ENCODE measurements at places on chromosomes 1 and 21.

DNA sequence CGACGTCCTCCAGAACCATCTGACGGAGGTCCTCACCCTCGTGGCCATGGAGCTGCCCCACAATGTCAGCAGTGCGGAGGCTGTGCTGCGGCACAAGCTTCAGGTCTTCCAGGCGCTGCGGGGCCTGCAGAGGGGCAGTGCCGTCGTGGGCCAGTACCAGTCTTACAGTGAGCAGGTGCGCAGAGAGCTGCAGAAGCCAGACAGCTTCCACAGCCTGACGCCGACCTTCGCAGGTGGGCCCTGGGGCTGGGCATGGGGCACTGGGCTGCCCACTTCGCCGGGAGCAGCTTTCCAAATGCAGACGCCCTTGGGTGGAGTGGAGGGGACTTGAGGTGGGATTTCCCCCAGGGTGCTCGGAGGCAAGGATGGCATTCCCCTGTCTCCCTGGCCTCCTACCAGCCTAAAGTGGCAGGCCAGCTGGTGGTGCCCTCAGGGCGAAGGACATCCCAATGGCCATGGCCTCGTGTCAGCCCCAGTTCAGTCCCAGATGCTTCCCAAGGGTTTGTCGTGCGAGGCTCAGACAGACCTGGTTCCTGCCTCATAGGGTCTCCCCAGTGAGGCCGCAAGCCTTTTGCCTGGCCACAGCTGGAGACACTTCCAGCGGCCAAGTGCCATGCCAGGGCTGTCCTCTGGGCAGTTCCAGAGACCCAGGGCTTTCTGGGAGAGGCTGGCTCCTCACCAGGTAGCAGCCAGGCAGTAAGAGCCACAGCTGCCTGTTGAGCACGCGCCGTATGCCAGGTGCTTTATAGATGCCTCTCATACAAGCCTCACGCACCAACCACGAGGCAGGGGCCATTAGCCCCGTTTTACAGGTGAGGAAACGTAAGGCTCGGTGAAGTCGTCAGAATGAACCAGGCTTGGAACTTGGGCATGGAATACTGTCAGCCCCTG lies 27.8 kb downstream of the H6PD start:
- DNase-seq = no peak

DNA sequence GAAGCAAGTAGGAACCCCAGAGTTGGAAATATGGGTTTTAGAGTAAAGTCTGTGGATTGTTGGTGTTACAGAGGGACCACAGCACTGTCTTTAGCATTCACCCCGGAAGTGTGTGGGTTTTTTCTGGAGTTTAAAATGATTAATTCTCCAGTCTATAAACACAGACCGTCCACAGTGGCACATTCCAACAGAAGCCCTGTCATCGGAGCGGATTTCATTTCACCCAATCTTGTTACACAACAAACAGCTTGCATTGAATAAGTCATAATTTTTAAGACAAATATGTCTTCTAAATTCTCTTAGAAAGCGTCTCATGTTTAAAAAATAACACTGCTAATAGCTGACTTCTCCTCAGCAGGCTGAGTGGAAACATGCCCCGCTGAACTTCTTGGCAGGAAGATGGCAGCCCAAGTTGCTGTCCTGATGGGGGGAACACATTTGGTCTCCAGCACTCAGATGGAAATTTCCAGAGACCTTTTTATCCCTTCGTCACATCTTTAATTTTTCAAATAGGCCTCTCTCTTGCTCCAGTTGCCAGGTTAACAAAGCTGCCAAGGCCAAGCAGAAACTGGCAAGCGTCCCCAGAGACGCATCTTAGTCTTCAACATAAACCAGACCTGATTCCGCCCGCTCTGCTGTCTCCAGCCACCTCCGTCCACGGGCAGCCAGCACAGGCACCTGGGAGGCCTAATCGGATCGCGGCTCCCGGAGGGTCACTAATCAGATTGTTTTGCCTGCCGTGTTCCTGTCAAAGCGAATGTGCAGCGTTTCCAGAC lies 28.8 kb upstream of the SLC19A1 start:
- DNase-seq = no peak

GRCh38 chr1:1282998-1283397 lies 2.8 kb downstream of the SCNN1D start:
- DNase-seq = no peak

DNA sequence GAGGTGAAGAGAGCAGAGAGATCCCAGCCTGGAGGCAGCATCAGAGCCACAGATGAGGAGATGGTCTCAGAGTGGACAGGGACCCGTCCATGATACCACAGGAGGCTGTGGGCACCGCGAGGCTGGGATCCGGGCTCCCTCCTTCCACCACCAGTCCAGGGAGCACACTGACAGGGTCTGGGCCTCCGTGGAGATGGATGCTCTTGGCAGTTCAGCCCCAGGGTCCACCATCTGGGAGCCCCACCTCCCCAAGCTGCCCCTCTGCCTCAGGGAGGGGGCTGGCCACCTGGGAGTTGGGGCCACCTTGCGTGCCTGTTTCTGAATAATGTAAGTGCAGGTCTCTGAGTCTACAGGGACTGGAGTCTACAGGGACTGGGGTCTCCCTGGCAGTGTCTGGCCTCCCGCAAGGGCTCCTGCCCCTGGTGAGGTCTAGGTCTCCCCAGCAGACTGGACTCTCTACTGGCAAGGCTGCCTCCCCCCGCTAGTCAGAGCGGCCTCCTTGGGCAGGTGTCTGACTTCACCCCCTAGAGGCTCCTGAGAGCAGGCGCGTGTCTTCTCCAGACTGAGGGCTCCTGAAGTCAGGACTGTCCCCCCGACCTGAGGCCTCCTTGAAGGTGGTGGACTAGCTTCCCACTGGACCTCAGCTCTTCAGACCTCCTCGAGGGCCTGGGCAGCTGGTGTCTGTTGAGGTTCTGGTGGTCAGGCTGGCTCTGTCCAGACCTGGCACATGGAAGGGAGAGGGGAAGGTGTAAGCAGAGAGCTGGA lies 218.5 kb downstream of the PTPRU start:
- DNase-seq = no peak

DNA sequence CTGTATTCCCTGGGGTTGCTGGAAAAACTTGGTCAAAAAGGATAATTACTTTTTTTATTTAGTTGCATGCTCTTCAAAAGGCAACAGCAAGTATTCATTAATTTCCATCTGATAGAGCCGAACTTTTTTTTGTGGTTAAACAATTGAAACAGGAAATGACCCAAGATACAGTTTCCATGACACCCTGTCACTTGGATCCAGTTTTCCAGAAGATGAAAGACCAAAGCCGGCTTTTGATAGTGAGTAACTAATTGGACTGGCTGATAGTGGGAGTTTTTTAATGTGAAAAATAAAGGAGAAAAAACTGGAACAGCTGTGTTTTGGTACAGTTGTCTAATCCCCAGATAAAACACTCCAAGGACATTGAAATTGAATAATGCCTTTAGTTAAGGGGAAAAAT lies 33.0 kb downstream of the CACHD1 start:
- DNase-seq = no peak

DNA sequence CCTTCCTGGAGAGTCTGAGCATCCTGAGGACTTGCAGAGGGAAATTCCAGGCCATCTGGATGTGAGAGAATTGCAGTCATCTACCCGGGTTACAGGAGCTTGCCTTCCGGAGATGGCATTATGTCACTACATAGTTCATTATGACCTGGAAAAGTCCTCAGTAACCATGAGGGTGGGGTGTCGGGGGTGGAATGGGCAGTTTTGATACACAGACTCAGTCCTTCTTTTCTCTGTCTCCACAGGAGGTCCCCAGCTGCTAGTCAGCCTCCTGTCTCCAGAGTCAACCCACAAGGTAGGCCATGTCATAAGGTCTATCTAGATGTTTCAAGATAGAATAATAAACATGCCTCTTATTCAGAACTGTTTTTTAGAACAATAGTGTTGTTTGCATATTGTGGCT lies 268.2 kb upstream of the SGIP1 start:
- no peak for DNase-seq

GRCh38 chr1:234586304-234586703 lies 23.7 kb downstream of the IRF2BP2 start:
- no peak for DNase-seq

- no peak for DNase-seq
Measured at GRCh38 chr1:114517348-114517747, 6.3 kb upstream of the TRIM33 start.

GRCh38 chr1:163824006-163824405 lies 502.3 kb downstream of the NUF2 start:
- no peak for DNase-seq

- DNase-seq = no peak
Measured at GRCh38 chr1:167312871-167313270, 92.2 kb downstream of the POU2F1 start.

- peak; percentile 10 for DNase-seq
Measured at GRCh38 chr21:33901412-33902288, 14.0 kb downstream of the ATP5PO start.

DNA sequence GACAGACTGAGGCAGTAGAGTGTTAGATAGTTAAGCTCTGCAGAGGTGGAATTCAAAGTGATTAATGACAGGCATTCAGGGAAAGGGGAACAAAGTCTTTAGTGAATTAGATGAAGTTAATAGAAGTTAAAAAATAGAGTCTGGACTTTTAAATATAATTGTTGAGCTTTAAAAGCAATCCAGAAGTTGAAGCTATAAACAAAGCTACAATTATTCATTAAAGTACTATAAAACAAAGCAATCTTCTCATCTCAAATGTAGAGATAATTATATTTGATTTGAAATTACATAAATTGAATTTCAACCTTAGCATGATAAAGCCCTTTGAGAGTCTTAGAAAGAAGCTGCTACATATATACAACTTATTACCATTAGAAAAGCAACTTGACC lies 710.6 kb downstream of the MRPL39 start:
- DNase-seq = no peak

DNA sequence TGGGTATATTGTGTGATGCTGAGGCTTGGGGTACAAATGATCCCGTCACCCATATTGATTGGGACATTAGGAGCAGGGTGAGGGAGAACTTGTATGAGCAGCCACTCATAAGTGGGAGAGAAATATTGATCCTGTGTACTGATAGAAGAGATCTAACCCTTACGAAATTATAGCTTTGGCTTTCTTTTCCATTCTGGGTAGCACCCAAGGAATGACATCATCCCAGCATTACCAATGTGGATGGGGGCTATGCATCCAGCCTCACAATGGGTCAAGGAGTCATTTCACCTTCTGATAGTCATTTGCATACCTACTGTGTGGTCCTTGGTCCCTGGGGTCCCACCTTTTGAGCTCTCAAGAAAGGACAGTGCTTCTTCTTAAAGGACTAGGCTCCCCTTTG lies 1.9 kb upstream of the NAV1 start:
- DNase-seq = no peak

- no peak for DNase-seq
Measured at GRCh38 chr1:26357121-26357602, 3.2 kb upstream of the CRYBG2 start.

GRCh38 chr1:38778051-38778450 lies 81.5 kb downstream of the RRAGC start:
- DNase-seq = no peak

GRCh38 chr1:26358411-26359384 lies 4.8 kb upstream of the CRYBG2 start:
- no peak for DNase-seq

DNA sequence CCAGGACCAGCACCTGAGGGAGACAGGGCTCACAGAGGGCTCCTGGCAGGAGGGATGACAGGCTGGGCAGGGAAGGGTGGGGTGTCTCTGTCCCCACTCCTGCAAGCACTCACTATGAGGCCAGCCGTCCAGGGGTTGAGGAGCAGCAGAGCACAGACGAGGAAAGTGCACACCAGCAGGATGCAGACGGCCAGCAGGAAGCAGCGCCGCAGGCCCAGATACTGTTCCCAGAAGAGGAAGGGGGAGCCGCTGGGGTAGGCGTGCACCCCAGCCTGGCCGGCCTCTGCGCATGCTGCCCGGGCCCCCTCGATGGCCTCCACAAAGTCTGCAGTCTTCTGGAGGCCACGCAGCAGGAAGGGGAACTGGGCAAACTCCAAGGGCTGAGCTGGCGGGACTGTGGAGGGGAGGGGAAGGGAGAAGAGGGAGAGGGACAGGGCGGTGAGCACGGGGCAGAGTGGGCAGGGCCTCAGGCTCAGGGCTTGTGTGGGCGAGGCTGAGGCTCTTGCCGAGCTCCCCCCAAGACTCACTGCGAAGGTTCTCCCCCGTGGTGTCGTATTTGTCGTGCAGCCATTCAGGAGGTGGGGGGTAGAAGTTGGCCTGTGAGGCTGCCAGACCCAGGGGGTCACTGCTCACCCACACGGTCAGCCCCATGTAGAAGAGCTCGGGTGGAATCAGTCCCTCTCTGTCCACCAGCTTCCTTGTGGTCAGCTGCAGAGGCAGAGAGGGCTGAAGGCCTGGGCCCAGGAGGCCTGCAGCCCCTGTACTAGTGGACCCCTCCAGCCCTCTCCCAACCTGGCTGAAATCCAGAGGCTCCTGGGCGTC lies 16.5 kb downstream of the PTCH2 start:
- no peak for DNase-seq

DNA sequence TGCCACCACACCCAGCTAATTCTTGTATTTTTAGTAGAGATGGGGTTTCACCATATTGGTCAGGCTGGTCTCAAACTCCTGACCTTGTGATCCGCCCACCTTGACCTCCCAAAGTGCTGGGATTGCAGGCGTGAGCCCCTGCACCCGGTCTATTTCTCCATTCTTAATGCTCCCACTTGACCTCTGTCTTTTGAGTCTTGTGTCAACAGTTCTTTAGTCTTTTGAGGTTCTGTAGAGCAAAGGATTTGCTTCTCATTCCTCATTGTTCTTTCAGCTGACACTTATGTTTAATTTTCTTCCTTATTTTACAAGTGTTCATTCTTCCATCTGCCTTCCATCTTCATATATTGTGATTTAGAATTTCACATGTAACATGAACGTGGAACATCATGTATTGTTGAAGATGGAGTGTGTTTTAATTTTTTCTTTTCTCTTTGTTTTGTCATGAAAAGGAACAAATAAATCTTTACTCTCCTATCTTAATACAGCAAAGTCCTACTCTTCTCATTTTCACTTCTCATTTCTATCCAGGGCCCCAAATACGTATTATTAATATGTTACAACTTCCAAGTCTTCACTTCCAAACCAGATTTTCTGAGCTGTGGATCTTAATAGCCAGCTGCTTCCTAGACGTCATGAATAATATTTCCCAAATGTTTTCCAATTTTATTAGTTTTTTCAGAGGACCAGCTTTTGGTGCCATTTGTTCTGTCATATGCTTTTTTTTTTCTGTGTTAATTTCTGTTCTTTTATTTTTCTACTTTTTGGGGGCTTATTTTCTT lies 16.9 kb downstream of the MTF2 start:
- no peak for DNase-seq

- no peak for DNase-seq
Measured at GRCh38 chr1:36857754-36858153, 176.6 kb downstream of the GRIK3 start.

DNA sequence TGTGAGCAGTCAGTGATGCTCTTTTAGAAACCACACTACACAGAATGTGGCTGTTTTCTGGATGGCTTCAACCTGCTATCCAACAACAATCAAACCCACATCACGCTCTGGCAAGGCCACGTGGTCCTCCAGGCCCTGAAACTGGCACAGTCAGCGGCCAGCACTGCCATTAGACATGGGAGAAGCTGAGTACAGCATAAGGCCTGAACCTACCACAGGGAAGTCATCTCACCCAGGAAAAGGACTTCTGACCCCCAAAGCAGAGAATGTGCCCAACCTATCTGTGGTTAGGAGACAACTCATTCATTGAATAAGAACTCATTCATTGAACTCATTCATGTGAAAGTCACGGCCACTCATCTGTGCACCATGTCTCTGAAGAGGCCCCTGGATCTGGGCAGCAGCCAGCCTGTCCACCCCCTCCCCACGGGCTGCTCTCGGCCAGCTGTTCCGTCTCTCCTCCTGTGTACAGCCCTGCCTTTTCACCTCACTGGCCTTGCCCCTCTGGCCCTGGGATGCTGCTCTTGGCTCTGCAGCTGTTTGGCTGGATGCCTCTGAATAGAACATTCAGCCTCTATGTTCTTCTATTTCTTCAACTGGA lies 41.1 kb downstream of the C1orf198 start:
- DNase-seq = peak; percentile 73

Measured in nucleus accumbens (tissue), 56 donors.